ENCODE measurements at places on chromosomes 1 and 21.

DNA sequence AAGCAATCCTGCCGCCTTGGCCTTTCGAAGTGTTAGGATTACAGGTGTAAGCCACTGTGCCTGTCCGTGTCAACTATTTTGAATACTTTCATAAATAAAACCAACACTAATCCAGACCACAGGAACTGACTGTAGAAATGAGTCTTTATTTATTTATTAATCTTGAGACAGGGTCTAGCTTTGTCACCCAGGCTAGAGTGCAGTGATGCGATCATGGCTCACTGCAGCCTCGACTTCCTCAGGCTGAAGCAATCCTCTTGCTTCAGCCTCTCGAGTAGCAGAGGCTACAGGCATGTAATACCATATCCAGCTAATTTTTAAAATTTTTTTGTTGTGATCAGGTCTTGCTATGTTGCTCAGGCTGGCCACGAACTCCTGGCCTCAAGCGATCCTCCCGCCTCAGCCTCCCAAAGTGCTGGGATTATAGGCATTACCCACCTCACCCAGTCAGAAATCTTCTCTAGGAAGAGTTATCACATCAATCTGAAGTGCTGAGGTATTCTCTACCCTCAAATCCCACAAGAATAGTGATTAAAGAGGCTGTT lies 21.7 kb upstream of the CPLANE2 start:
- no peak for DNase-seq

DNA sequence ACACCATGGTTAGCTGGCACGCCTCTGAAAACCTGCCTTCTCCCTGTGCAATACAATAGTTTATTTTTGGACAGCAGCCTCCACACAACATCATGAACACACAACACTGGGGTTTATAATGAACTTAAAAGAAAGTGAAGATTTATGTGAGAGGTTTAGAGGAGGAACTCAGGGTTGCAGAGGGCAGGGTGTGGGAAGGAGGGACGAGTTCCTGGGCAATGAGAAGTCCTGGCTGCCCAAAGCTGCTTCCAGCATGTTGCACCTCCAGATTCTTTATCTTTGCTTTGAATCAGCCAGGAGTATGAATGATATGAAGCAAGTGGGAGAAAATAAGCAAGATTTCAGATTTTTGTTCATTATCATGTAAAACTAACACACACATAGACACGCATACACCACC lies 11.3 kb upstream of the LRRC8D start:
- no peak for DNase-seq

- no peak for DNase-seq
Measured at GRCh38 chr1:75733661-75734060, 9.2 kb downstream of the ACADM start.

GRCh38 chr1:41448821-41449220 lies 35.7 kb downstream of the EDN2 start:
- no peak for DNase-seq

- DNase-seq: no peak
Measured at GRCh38 chr1:201640624-201641023, 101.7 kb downstream of the NAV1 start.

DNA sequence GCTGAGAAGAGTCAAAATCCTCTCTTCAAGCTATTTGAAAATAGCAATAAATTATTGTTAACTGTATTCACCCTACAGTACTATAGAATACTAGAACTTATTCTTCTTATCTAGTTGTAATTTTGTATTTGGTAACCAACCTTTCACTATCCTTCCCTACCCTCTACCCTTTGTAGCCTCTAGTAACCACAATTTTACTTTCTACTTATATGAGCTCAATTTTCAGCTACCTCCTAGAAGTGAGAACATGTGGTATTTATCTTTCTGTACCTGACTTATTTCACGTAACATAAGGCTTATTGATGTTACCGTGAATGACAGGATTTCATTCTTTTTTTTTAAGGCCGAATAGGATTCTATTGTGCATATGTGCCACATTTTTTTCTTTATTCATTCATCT lies 30.0 kb downstream of the ZC3H11B start:
- no peak for DNase-seq

- DNase-seq: no peak
Measured at GRCh38 chr1:23367451-23367790, 2.2 kb downstream of the ZNF436 start.

DNA sequence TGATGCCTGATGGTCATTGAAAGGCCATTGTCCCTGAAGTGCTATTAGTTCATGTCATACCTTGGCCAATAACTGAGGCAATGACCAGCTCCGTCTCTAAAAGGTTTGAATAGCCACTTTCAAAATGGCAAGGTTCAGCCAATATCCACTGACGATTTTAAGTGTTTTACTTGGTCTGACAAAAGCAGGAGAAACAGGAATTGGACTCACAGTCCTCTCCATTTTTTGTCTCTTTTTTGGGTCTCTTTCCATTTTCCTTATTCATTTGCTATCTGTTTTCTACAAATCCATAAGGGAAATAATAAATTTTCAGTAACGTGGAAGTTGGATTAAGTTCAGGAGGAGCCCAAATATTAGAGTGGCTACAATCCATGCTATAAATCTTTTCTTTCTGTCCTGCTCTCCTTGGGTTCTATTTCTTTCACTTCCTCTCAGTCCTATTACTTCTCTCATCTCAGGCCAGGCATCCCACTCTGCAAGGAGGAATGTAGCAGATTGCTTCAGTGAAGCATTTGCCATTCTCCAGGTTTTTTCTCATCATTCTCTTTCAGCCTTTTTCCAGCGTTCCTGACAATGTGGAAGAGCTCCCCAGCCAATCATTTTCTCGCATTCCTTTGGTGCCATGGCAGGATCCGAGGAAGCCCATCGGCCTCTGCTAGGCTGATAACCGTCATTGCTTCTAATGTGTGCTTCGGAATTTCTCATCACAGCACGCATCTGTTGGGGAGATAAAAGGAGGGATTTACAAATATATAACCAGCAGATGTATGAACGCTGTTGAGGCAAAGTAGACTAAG lies 414.5 kb downstream of the ADGRL2 start:
- no peak for DNase-seq

DNA sequence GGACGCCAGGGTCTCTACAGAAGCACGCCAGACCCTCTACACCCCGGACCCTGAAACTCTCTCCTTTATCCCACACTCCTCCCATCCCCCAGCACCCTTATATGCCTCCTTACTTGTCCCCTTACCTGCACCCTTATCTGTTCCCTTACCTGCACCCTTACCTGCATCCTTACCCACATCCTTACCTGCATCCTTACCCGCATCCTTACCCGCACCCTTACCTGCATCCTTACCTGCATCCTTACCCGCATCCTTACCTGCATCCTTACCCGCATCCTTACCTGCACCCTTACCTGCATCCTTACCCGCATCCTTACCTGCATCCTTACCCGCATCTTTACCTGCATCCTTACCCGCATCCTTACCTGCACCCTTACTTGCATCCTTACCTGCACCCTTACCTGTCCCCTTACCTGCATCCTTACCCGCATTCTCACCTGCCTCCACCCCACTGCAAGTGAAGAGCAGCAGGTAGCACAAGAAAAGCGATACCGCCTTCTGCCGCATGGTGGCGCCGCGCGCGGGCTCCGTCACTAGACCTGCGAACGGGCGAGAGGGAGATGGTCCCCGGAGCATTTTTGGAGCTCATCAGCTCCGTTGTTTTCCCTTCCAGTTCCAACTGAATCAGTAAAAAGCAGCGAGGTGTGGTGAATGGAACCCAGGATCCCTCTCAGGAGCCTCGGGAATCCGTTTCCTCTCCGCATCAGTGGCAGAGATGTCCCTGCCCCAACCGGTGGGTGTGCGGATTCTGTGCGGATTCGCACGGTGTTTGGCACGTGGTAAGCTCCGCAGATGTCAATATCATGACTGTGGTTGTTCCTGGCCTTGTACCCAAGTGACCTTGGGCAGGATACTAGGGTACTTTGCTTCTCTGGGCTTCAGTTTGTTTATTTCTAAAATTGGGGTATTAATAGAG lies 2.9 kb downstream of the IFI6 start:
- DNase-seq: peak; percentile 2

DNA sequence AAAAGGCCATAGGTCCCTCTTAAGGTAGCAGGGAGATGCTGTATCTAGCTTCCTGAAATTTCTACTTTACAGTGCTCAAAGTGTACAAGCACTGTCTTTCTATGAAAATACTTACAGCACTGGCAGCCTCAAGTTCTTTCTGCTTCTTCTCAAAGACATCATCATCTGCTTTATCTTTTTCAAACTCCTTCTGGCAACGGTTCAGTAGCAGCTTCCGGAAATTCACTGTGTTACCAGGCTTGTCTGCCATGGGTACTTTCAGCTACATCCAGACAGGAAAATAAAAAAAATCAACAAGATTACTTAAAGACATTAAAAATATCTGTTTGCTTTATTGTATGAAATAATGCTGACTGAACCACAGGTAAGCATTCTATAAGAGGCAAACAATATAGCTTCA lies 77.9 kb upstream of the HP1BP3 start:
- DNase-seq: no peak

DNA sequence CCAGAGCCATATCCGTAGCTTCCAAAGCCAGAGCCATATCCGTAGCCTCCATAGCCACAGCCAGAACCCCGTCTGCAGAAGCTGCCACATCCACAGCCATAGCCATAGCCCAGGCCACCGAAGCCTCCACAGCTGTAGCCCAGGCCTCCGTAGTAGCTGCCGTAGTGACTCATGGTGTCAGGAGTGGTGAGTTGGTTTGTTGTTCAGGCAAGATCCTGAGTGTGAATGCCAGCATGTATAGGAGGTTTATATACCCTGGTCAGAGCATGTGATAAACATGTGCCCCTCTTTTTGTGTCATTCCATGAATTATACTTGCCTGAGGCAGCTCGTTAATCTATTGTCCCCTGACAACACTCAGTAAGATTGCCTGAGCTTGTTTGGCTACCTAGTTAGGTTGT lies at the start of gene KRTAP19-1:
TSS of gene KRTAP19-1 (minus strand) at position 223 of the 400 bp plus-strand sequence. CDS start at position 173, 50 bp downstream.
- DNase-seq: no peak

DNA sequence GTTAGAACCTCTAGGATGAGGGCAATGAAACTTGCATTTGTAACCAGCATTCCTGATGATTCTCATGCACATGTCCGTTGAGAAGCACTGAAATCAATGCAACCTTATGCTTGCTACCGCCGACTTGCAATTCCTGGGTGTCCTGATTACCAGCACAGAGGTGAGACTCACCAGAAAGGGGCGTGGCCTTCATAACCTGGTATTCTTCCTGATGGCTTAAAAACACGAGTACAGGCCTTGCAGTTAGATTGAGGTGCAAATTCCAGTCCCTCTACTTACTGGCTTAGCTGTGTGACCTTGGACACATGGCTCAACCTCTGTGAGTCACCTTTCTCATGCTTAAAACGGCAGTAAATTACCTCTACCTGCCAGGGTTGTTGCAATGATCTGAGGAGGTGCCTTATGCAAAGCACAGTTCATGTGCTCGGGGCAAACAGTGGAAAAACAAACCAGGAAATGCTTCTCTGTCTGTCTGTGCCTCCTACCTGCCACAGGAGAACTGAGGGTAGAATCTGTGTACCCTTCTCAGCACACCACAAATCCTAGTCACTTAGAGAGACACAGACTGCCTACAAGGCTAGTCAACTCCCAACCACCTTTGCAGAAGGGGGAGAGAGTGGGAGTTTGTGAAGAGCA lies 39.1 kb upstream of the ECE1 start:
- DNase-seq: no peak

DNA sequence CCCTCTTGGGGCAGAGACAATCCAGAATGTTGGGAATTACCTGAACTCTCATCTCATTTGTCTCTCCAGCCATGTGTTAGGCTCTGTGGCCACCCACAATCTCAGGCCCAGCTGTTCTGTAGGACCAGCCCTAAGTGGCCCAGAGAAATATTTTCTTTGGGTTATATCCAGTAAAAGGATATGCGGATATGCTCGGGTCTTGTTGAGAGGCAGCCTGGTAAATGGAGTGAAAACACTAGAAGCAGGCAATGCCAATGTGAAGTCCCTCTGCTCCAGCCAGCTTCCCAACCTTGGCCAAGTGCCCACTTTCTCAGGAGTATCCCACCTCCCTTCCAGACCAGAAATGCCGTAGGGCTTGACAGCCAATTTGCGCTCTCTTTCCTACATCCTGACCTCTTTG lies 192.2 kb downstream of the ST6GALNAC3 start:
- DNase-seq: no peak

DNA sequence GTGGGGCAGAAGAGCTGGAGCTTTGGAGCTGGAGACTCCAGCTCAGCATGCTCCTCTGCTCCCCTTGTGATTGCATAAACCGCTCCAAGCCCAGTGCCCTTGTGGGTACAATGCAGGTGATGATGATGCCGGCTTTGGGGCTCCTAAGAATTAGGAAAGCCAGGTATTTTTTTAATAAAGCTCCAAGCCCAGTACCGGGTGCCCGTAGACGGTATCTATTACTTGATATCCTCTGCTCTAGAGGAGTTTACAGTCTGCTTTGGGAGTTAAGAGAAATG lies 27.2 kb downstream of the TENT5C start:
- DNase-seq: no peak

GRCh38 chr1:103937763-103938357 lies 188.2 kb downstream of the AMY1C start:
- DNase-seq: no peak

- DNase-seq: no peak
Measured at GRCh38 chr1:110645211-110645610, 29.5 kb downstream of the KCNA3 start.

- no peak for DNase-seq
Measured at GRCh38 chr21:33977017-33977720, 61.6 kb upstream of the ATP5PO start.

DNA sequence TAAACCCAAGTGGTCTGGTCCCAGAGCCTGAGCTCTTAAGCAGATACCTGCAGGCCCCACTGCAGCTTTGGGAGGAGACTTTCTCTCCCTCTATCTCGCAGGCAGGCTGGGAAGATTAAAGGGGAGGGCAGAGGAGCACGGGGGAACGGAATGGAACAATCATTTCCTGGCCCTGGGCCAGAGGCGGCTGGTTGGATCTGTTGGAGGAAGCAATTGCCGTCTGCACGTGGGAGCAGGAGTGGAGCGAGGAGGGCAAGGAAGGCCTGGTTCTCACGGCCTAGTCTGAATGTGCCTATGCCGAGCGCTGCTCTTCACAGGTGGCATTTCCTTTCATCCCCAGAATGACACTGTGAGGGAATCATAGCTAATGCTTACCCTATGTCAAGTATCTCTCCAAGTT lies 23.7 kb downstream of the NKAIN1 start:
- DNase-seq: peak; percentile 53

All from NCI-H2081 treated with DMSO at 0.1 percent for 48 hours (cell line).